K562 (cell line): ENCODE measurements at places on chromosomes 3 and 15.
A peak's percentile ranks its signal among the peaks of the same experiment; 100 is the strongest.

- peak; percentile 55 for DNase-seq
Measured at GRCh38 chr3:108914774-108915641, 38.7 kb downstream of the GUCA1C start.

- no peak for DNase-seq
Measured at GRCh38 chr3:190519886-190520285, 6.0 kb downstream of the IL1RAP start.

DNA sequence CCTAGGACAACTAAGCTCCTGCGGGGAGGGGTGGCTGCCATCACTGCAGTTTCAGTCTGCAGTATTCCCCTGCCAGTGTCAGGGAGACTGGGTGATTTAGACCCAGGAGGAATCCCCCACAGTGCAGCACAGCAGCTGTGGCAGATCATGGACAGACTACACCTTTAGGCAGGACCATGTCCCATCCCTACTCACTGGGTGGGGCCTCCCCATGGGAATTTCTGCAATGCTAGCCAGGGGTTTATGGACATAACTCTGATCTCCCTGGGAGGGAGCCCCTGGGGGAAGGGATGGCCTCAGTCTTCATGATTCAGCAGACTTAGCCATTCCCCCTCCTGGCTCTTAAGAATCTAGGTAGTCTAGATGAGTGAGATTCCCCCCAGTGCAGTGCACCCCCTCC, 130.1 kb upstream of the STAC start:
- no peak for DNase-seq

GRCh38 chr3:57852896-57853295, 96.8 kb downstream of the SLMAP start:
- DNase-seq: no peak

DNA sequence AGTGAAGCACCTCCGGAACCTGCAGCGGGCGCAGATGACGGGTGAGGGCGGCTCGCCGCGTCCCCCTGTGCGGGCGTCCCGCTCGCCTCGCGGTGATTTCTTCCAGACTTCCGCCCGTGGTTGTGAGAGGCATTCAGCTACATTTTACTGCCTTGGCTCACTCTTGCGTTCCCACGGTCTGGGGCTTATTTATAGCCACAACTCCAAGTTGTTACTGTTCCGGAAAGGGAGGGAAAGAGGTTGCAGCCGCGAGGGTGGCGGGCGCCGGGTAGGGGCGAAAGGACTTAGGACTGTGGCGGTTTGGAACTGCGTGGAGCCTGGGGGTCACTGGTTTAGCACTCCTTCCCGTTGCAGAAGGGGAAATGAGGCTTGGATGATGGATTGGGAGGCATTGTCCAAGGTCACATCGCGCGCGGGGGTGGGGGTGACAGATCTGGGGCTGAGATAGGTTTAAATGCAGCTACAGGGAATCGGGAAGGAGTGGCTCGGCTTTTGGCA, 1.1 kb downstream of the HES1 start:
- DNase-seq: peak; percentile 63

DNA sequence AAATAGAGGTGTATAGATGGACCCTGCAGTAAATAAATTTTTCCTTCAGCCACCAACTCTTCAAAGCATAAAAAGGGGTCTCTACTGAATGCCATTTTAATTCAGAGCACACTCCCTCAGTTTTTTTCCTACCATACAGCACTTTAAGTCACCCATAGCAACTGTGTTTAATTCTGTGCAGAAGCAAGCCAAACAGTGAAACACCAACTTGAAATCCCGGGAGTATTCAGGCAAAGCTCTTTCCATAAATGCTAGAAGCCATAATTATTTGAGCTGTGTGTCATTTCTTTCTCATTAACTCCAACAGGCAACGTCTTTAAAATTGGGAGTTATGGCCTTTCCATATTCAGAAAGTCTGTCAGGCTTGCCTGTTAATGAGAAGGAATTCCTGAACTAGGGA, 562.1 kb downstream of the GRM7 start:
- DNase-seq: no peak

- DNase-seq: peak; percentile 70
Measured at GRCh38 chr3:8713901-8714759, 19.5 kb upstream of the CAV3 start.

DNA sequence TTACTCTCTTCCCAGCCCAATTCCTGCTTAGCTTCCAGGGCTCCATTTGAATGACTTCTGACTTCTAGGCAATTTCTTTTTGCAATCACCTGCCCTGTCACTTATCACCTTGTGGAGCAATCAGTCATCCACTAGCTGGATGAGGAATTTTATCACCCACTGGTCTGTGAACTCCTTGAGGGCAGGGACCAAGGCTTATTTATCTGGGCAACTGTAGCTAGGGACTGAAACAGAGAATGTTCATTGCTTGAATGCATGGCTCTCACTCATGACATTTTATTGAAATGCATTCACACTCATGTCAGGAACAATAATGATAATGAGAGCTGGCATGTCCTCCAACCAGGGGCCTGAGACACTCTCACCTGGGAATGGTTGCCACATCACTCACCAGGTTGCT, 15.5 kb downstream of the TNFAIP8L3 start:
- no peak for DNase-seq

DNA sequence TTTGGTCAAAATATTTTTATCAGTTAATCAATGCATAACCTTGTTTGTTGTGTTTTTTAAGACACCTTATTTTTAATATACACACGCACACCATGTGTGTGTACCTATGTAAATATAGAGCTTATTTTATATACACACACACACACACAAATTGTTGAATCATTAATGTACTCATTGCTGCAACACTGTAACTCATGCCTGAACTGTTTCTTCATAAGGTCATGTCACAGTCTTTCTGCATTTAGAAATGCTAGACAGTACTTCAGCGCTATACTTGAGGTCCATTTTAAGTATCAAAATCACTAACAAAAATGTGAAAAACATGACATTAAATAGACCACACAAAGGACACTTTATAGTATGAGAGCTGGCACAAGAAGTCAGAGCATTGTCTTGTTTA, 589.4 kb downstream of the SI start:
- no peak for DNase-seq

DNA sequence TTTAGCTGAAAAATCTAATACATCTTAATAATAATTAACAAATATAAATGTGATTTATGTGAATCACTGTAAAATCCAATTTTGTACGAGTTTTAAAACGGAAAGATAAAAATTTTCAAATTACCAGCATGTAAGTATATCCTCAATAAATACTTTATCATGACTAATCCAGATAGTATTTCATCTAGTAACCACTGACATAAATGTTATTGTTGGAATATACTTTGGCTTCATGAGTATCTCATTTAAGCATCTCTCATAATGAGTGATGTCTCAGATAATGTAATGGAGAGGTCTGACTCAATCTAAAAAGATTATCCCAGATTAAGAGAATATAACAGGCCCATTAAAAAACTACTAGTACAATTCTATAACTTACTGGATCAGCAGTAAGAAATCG, 216.3 kb downstream of the STAG1 start:
- DNase-seq: no peak

DNA sequence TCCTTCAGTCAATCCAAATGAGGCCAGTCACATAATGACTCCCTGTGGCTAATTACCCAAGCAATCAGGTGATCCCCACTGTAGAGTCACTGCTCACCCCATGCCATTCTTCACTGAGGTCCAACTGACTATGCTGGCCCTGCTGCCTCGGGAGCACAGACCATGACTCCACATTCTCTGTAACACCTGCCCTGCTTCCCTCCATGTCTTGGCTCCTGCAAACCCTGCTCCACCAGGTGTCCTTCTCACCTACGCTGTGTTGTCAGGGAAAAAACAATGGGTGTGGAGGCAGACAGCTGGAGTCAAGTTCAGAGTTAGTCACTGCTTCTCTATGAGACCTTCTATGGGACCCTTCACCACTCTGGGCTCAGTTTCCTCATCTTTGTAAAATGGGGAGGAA, 6.1 kb upstream of the SFMBT1 start:
- DNase-seq: no peak

- no peak for DNase-seq
Measured at GRCh38 chr3:122562923-122563716, 980 bp downstream of the PARP9 start.

GRCh38 chr3:197782230-197782629, 8.8 kb upstream of the LRCH3 start:
- no peak for DNase-seq

DNA sequence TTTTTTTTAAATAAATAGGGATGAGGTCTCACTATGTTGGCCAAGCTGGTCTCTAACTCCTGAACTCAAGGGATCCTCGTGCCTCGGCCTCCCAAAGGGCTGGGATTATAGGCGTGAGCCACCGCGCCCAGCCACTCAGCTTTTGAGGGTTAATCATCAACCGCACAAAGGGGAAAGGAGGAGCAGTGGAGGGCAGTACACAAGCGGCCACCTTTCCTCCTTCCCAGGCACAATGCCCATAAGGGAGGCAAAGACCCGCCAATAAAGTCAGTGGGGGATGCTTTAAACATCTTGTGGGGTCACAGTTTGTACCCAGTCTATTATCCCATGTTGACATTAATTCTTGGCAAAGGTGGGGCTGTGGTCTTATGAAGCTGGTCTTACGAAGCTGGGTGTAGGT, 32.4 kb downstream of the EHD4 start:
- no peak for DNase-seq

DNA sequence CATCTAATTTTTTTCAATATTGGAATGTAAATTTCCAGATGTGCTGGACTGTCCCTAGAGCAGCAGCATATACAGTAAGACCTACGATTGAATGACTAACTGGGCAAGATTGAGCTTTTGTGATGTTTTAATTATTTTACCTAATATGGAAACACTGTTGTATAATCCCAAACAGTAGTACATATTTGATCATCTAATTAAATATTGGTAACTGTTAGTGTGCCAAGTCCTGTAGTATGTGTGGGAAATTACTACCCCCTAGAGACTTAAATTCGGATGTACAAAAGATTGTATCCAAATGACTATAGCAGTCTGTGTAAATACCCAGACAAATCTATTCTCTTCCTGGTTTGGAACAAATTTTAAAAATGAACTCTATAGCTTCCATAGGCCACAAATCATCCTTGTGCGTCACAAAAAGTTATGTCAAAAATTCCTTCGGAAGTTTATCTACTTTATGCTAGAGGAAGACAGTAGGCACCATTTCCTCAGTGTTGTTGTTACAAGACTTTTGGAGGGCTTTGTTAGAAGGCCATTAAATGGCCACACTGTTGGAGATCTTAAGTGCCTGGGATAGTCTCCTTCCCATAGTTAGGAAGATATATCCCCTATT, 41.6 kb downstream of the NKIRAS1 start:
- DNase-seq: no peak

GRCh38 chr3:52353291-52353855, 37.3 kb downstream of the DNAH1 start:
- DNase-seq: no peak

DNA sequence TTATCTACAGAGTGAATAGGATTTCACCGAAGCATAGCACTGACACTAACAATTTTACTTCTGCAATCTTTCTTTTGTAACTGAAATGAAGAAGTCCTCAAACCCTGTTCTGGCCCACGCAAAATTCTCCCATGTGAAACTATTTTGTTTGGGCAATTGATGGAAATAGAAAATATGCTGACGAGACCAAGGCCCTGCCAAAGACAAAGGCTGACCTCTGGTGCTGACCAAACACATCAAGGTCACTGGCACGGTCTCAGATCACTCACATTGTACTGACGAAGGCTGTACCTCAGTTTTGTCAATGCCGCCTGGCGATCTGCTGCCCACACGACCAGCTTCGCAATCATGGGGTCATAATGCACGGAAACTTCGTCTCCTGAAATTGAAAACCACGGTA, 58.4 kb upstream of the DCUN1D1 start:
- no peak for DNase-seq

DNA sequence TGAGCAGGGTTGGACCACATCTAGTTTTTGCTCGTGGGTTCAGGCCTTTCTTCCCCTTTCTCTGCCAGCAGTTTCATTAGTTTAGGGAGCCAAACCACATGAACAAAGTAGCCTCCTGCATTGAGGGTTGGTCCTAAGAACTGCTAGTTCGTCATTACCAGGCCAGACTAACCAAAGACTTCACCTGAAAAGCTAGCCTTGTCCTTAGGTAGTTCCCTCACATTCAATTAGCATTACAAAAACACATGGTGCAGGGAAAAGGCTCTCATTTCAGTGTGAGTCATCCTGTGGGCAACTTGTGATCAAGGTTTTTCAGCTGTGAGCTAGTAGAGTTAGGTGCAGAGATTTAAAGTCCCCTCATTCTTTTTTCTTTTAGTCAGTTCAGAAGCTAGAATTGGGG, 279.3 kb upstream of the CTNNB1 start:
- no peak for DNase-seq

GRCh38 chr15:100196326-100197058, 145.3 kb downstream of the ADAMTS17 start:
- DNase-seq: no peak

DNA sequence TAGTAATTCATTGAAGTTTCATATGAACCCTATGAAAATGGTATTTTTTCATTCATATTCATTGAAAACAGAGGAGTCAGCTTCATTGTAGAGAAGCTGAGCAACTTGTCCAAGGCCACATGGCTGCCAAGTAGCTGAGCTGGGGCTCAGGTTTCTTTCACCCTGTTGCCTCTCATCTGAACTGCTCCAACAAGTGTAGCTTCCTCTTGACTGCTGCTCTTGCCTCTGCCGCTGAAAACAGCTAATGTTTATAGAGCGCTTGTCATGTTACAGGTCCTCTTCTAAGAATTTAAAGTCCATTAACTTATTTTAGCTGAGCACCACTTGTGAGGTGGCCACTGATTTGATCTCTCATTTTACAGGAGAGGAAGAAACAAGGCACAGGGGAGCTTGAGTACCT, 81.1 kb downstream of the PDCD6IP start:
- DNase-seq: no peak

- no peak for DNase-seq
Measured at GRCh38 chr3:72675243-72675642, 173.0 kb downstream of the SHQ1 start.

DNA sequence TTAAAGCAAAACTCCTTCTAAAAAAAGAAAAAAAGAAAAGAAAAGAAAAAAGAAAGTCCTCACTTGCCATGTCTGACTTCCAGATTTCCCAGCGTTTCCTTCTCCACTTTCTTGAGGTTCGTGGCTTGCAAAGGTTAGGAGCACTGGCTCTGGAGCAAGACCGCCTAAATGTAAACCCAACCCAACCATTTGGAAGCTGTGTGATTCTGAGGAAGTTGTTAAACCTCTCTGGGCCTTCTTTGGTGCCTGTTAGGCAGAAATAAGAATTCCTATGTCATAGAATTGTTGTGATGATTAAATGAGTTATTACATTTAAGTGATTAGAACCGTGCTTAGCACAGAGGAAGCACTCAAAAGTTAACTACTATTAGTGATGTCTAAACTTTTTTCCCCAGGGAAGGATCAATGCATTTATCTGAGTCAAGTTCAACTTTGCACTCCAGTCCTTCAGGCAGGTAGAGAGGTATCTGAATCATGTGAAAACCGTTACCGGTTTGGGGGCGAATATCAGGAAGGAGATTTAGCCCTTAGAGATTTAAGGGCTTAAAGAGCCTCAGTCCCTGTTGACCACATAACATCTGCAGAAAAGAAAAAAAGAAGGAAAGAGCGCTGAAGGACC, 78.3 kb upstream of the HES1 start:
- no peak for DNase-seq

- no peak for DNase-seq
Measured at GRCh38 chr15:95850837-95851236, 479.7 kb upstream of the NR2F2 start.

- no peak for DNase-seq
Measured at GRCh38 chr15:26132811-26133210, 269.7 kb upstream of the ATP10A start.
